ENCODE measurements at places on chromosomes 7 and 10.

DNA sequence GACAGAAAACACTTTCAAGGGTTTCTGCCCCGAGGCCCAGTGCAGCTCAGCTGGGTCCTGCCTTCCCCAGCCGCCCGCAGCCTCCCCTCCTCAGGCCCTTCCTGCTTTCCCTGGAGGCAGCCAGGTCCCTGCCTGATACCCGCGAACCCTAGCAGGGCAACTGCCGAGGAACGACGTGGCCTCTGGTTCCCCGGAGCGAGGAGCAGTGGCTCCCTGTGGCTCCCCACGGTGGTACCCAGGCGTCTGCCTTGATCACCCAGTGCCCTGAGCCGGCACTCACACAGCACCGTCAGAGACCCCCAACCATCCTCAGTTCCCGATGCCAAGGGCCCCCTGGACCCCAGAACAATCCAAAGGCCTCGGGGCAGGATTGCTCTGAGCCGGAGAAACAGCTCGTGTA is 58.3 kb downstream of the CFAP46 start:
- no peak for DNase-seq

- no peak for DNase-seq
Observed at GRCh38 chr7:46625032-46625431, 704.0 kb upstream of the IGFBP3 start.

DNA sequence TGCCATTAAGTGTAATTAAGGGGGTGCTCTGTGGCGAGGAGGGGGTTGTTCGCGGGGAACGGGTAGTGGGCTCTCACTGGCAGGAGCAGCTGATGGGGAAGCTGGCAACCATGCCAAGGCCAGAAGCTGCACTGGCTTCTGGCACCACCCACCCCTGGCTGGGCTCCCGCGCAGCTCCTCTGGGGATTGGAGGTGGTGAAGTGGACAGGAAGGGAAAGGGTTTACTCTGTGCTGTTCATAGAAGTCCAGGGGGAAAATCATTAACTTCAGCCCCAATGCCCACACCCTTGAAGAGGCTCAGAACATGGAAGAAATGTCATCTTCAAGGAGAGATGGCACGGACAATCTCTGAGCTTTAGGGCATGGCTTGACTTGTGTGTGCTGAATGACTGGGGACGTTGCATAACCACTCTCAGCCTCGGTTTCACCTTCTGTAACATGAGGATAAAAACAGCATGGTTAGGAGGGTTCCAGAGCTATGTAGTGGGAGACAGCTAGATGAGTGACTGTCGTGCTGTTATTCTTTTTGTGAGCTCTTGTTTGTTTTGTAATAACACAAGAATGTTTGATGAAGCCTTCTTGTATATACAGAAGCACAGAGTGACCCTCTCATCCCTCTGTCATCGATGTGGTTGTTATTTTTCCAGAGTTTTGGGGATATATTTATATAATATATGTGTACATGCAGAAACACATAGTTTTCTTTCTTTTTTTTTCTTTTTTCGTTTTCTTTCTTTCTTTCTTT is 29.9 kb downstream of the KAZALD1 start:
- no peak for DNase-seq

GRCh38 chr10:10865303-10865702 is 152.4 kb upstream of the CELF2 start:
- peak; percentile 40 for DNase-seq

DNA sequence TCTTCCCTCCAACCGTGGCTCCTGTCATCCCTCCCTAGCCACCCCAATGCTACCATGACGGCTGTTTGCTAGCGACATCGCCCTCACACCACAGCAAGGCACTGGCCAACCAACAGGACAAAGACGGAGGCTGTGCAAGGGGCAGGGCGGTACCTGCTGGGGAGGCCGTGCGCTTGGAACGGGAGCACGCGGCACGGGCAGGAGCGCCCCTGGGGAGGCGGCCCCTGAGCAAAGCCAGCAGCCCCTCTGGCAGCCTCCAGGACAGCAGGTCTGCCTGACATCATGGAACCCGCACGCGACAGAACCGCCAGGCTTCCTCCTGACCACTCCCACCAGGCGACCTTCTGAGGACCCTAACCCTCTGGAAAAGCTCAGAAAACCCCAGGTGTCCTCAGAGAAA is 12.7 kb downstream of the MAD1L1 start:
- no peak for DNase-seq

DNA sequence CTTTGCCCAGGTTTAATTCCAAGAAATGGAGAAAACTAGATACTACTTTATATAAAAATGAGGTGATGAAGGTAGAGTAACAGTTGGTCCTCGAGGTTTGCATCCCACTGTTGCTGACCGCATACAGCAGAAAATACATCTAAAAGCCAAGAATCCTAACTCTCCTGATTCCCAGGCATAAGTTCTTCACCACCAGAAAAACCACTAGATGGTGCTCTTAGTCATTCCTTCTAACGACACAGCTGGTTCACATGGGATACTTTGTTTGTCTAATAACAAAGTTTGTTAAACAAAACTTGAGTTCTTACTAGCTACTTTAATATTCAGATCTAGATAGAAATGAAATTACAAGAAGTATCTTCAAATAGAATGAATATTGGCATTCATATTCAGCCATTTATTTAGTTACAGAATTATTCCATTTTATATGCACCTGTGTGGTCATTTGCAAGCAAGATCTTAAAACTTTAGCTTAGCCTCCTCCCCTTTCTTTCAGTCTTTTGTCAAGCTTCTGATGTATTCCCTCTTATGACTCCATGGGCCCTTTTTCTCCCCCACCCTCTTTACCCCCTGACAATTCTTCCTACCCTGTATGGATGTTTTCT is 54.1 kb upstream of the CYP26C1 start:
- DNase-seq = peak; percentile 76

GRCh38 chr10:23530079-23530478 is 91.2 kb downstream of the OTUD1 start:
- DNase-seq = peak; percentile 50

- DNase-seq = no peak
Observed at GRCh38 chr7:101875283-101875846, 57.9 kb downstream of the CUX1 start.

DNA sequence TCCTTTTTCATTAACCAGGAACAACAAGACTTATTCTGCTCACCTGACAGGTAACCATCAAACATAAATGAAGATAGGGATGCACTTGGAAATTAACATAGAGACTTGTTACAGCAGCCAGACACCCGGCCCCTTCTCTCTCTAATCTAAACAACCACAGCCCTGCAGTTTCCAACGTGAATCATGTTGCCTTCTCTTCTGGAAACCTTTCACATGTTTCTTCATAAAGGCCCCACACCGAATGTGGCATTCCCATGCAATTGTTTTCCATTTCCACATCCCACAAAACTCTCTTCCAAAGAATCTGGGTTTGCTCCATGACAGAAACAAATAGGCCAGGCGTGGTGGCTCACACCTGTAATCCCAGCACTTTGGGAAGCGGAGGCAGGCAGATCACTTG is 15.0 kb upstream of the WDR86 start:
- peak; percentile 58 for DNase-seq

DNA sequence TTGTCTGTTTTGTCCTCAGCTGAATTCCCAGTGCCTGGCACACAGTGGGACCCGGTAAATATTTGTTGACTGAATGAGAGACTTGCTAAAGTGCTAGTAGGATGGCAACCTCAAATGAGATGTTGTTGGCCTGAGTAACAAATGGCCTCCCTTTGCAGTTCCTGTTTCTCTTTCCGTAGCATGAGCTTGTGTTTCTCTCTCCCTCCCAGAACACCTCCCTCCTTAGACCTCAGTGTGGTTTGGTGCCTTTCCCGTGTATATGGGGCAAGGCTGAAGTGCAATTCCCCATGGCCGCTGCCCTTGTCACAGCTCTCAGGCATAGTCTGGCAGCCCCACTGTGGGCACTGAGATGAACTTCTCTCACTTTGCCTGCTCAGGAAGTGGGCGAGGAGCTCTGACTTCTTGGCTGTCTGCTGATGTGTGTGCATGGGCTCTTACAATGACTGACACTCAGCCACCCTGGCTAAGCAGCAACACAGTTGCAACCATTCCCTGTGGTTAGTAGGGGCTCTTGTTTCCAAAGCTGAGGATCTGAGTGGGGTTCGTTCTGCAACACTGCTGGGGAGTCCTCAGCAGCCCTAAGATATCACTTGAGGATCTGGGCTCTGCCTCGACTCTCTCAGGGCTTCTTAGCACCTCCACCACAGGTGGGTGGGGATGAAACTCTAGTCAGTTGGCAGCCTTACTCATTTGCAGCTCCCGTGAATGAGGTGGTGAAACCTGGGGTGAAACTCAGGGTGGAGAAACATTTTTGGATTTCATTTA is 136.1 kb downstream of the ICA1 start:
- no peak for DNase-seq

DNA sequence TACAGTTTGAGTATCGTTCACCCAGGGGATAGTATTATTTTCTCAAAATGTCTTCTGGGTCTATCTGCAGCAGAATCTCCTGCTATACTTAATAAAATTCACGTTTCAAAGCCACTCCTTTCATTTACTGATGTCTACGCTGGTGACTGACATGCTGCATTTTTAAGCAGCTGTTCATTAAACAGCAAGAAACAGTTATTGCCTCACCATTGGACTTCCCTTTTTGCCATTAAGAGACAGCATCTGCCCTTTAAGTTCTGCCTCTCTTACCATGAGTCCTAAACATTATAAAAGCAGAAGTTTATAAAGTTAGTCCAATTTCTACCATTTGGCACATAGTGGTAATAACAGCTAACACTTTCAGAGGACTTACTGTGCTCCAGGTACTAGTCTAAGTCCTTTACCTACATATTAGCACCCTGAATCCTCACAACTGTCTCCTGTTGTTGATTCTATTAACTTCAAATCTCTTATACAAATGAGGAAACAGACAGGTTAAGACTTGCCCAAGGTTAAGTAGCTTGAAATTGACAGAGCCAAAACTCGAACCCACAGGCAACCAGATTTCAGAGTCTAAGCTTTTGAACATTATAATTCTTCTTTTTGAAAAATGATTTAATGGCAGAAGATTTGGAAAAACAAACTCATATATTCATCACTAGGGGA is 169.5 kb downstream of the SNX13 start:
- no peak for DNase-seq

DNA sequence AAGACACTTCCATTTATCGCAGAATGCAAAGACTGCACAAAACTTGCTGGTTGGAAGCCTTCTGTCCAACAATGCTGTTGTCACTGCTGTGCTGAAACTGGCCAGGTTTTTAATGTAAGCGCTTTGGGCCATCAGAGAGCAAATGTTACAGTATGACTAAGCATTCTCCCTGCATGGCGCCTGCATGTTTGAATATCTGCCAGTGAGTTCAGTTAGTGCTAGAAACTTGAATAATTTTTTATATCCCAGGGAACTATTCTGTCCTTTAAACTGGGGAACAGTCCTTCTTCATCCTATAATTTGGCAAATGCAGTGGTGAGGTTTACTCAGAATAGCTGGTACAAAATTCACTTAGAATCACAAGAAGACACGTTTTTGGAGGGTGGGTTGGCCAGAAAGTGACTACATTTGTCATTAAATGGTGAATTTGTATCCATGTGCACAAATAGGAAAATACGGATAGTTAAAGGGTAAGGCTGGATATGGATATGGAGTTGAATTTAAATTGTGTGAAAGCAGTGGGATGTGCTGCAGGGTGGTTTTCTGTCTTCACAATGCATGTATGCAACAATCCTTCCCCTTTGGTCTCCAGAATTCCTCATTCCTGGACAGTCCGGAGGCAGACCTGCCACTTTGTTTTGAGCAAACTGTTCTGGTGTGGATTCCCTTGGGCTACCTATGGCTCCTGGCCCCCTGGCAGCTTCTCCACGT is 1.7 kb downstream of the ABCC2 start:
- peak; percentile 90 for DNase-seq

DNA sequence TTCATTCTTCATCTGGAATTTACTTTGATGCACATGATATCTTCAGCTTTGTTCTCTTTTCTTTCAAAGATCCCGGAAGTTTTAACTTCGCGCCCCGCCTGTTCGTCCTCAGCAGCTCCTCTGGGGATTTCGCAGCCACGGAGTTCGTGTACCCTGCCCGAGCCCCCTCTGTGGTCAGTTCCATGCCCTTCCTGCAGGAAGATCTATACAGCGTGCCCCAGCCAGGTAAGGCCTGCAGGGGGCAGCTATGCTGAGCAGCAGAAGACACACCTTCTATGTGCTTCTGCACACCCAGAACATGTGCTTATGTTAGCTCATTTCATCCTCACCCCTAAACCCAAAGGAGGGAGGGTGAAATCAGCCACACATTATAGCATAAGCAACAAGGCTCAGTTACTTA is 79.7 kb upstream of the LYZL2 start:
- DNase-seq = no peak

DNA sequence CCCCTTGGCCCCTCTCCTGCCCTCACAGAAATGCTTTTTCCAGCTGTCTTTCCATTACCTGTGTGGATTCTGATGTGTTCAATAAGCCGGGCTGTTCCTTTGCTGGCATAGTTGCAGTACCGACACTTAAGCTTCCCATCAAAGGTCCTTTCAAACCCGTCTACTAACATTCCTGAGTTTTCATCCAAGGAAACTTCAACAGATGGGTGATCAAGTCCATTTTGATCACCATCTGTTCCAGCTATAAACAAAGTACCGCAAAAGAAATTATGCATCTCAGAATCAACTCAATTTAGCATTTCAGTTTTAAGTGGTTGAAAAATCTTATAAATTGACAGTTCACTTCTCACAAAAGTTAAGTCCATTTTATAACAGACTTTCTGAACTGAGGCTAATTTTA is 12.7 kb downstream of the IKZF5 start:
- DNase-seq = no peak

DNA sequence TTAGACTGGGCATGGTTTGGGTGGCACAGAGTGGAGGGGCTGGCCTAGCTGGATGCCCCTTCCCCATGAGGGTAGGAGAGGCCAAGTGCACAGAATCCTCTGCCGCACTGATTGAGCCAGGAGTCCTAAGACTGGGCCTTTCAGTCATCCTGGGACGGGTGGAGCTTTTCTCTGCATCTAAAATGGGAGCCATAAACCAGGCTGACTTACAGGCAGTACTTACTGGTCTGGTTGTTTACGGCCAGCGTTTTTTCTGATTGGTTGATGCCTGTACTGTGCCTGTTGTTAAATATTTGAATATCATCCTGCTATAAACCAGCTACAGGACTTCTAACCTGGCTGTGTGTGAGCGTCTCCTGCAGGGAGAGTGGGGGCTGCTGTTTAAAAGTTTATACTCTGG is 107.8 kb downstream of the CDH23 start:
- DNase-seq = no peak

DNA sequence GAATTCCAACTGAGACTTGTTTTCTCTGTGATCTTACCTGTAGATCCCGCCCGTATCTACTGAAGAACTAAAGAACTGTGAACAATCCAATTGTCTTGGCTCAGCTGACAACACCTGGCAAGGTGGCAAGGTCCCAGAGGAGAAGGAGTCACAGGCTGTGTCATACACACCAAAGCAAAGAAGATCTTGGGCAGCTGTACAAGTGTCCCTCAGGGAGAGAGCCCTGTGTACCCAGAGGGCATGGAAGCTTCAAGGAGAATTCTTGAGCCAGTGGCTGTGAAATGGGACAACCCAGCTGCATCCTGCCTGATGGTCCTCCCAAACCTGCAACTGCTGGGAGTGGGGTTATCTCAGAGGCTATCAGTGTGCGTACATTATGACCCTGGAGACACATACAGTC is 46.7 kb upstream of the TECTB start:
- no peak for DNase-seq
